Fibroblast of skin of right biceps (primary cell): ENCODE measurements at places on chromosomes 2 and 18.

DNA sequence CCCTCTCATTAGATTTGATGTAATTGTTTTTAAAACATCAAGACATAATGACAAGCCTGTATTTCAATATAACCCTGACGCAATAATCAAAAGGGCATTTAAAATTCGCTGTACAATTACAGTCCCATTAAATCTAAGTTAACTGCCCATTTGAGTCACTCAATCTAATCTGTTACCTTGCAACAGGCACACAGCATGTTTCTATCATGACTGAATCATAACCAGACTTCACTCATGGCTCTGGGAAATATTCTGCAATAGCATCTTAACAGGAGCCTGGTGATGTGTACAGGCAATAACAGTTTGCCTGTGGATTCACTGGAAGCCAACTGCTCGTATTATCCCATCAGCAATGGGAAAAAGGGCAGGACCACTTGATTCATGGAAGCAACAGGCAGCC is 142.3 kb upstream of the NCKAP5 start:
- DNase-seq, result peak; percentile 47

DNA sequence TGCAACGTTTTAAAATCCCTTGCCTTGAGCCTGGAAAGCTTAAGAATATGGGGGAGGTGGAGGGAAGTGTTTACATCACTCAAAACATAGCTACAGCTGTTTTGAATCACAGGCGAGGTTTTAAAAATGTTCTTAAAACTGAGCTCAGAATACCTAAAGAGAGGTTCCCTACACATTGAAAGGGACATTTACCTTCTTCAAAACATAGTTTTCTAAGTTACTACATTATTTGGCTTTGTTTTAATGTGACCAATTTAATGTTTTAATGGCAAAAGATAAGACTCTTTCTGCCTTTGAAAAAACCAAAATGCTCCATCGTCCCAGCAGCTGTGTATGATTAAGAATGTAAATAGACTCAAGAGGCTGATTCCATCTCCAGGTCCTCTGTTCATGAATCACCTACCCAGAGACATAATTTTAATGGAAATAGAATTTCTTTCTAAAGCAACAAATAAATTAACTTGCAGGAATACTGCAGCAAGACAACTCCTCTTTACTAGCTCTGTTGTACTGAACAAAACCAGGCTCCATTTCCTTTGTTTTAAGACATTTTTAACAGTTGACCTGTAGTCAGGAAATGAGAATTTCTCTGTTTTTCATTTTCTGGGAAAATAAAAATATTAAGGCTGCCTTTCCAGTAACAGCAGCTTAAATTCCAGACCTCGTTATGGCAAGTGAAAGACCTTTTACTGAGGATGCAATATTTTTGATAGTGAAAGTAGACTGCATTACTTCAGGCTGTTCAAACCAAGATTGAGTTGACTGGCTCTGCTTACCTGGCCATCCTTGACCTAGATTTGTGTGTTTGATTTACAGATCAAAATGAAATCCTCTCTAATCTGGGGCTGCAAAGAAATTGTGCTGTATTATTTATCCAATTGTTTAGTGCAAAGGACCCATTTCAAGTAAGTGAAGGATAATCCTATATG is 33.7 kb upstream of the WDR75 start:
- peak; percentile 85 for DNase-seq

GRCh38 chr2:62663411-62663810 is 42.1 kb upstream of the EHBP1 start:
- DNase-seq, result peak; percentile 96

- no peak for DNase-seq
Measured at GRCh38 chr18:6313415-6313814, 101.3 kb downstream of the L3MBTL4 start.

DNA sequence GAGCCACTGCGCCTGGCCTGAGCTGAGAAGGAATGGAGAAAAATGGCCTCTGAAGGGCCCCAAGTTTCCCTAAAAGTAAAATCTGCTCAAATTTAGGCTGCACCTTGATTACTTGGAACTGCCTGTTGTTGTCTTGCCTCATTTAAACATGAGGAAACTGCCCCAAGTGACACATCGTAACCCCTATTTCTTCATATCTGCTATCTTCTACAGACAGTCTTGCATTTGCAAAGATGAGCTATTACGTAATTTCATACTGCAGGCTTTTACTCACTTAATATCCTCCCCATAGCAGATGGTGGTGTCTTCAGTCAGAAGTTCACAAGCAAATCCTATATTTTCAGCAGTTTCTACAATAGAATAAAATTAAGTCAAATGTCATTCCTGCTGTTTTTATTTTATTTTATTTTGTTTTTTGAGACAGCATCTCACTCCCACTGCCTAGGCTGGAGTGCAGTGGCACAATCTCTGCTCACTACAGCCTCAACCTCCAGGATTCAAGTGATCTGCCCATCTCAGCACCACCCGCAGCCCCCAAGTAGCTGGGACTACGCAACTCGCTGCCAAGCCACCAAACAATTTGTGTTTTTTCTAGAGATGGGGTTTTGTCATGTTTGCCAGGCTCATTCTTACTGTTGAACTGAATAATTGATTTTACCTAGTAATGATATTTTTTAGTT is 45.3 kb upstream of the NARS1 start:
- DNase-seq, result peak; percentile 65

DNA sequence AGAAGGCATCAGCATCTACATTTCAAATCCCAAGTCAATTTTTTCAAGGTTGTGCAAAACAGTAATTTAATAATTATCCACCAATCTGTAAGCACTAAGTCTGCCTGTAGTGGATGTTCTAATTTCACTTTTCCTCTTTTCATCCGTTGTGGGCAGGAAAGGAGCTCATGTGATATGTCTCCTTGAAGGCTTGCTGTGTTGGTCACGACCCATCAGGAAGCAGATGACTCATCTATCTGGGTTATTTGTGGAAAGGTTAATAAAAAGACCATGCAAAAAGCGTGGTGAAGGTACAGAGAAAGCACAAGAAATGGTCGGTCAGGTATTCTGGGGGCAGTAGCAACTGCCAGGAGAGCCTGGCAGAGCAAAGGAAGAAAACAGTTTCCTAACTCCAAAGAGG is 476.7 kb upstream of the RAB6C start:
- DNase-seq, result peak; percentile 42

GRCh38 chr2:95052804-95053479 is 27.4 kb downstream of the MAL start:
- DNase-seq, result no peak

GRCh38 chr2:83808878-83809277 is 650.2 kb downstream of the SUCLG1 start:
- no peak for DNase-seq

GRCh38 chr18:48392268-48392667 is 16.9 kb downstream of the ZBTB7C start:
- DNase-seq, result no peak
